Natural killer cell (primary cell): ENCODE measurements at places on chromosomes 16 and 17. TPM values are rescaled to one million over a fixed set of nuclear protein-coding genes. Genes with fewer than 3 reads are reported as not detected.

DNA sequence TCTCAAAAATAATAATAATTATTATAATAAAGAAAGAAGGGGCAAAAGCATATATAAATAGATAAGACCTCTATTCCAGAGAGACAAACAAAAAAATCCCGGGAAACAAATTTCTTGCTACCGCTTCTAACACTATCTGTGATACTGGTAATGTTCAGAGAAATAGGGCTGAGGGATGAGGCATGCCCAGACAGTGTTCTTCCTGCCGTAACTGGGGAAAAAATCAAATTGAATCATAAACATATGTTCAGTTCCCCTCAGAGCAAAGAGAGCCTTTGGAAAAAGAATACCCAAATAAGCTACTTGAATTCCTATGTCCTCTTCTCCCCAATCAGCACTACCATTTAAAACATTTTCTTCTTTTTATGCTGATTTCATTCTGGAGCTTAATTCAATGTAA is 688.0 kb downstream of the KCNJ2 start:
- H3K27ac ChIP-seq, result no peak overlapping the region
- no peak for DNase-seq
- H3K36me3 ChIP-seq, result no peaks in the 10 kb centered on the region
- no peaks in the 10 kb centered on the region for H3K27me3 ChIP-seq

DNA sequence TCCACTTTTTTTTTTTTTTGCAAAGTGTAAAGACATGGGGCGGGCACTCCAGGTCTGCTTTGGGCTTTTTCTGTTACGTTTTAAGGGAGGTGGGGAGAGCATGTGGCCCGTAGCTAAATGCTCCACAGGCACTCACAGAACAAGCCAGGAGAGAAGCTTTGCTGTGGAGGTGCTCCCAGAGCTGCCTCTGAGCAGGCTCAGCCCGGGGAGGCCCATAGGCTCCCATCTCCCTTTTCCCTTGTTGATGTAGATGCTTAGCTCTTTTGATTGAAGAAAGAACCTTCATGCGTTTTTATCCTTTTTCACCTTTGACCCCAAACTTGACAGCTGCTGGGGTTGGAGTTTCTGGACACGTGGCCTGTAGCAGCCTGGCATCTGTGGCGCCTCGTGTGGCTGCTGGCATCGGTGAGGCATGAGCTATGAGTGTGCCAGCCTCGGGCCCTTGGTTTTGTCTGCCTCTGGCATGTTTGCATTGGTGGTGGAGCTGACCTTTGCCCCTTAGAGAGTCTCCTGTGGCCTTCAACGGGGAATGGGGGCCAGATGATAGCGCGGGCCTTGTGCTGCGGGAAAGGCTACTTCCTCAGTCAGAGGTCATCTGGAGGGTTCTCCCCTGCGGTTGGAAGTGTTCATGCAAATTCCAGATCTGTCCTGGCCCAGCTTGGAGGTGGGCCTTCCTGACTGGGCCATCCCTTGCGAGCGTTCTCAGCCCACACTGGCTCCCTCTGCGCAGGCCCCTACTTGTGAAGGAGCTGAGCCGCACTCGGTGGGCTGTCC is 20.0 kb upstream of the IL17C start:
- peak overlapping the region; percentile 93 for H3K27ac ChIP-seq
- no peak overlapping the region for H3K4me3 ChIP-seq
- H3K36me3 ChIP-seq, result peaks cover 24% of the 10 kb centered on the region
- H3K4me1 ChIP-seq, result peaks cover 47% of the 10 kb centered on the region
- DNase-seq, result no peak

GRCh38 chr16:65012357-65012756 is 109.5 kb downstream of the CDH11 start:
- no peaks in the 10 kb centered on the region for H3K27me3 ChIP-seq
- no peak overlapping the region for H3K4me3 ChIP-seq
- H3K36me3 ChIP-seq, result no peaks in the 10 kb centered on the region
- no peak for DNase-seq

DNA sequence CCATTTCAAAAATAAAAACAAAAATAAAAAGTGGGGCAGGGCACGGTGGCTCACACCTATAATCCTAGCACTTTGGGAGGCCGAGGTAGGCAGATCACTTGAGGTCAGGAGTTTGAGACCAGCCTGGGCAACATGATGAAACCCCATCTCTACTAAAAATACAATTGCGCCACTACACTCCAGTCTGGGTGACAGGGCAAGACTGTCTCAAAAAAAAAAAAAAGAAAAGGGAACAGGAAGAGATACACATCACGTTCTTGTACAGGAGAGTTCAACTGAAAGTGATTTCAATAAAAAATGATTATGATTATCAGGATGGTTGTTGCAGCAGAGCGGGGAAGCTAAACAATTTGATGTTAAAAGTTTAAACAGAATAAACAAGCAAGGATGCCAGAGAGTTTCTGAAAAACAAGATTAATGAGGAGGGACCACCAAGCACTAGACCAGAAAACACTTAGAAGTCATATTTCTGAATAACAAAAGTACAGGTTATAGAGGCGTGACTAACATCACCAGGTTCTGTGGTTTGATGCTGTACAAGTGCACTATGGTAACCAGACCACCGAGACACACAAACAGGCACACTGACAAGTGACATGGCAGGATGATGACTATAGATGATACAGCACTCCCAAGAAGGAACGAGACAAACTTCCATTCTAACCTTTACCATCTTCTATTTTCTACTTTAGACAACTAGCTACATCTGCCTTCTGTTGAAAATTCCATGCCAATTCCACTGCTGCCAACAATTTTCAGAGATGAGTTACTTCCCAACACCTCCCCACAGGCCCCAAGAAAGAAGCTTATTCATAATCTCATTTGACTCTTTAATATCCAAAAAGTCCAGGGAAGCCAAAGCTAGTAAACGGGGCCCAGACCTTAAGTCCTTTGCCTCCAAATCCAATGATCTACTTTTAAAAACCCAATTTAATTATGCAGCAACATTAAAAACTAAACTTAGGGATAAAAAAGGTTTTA is 11.8 kb downstream of the DNAJA2 start:
- no peak overlapping the region for H3K4me3 ChIP-seq
- DNase-seq, result peak; percentile 57
- H3K27me3 ChIP-seq, result no peaks in the 10 kb centered on the region
- peaks cover 80% of the 10 kb centered on the region for H3K36me3 ChIP-seq

DNA sequence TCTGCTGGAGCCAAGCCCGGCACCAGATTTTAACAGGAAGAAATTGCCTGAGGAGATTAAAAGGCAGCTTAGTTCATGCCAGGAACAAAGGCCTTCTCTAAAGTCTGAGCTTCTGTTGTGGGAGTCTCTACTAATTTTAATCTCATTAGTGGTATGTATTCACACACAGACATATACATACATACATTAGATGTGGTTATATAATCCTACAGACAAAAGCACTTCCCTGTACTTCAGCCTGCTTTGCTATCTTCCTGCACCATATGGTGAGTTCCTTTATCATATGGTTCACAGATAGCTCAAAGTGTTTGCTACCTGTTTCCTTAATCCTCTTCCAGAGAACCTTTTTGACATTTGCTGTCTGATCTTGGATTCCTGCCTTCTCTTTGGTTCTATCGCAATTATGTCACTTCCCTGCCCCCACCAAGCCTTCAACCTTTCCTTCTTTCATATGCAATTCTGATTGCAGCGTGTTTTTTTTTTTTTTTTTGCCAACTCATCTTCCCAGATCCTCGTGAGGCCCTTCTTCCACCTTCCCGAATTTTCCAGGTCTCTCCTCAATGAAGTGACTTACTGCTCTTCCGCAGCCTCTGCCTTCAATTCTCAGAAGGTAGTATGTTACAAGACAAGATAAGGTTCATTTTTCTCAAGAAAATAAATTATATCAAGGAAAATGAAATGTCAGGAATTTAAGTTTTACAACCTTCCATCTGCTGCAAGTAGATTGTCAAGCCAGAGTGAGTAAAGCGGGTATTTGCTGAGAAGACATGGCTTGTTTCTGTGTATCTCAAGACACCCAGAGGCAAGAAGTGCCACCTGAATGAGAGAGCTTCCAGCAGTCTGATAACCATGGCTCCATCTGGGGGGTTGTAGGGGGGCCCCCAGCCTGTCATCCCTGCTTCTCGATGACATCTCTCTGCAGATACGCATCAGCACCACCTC is 120.2 kb upstream of the CACNG3 start:
- no peaks in the 10 kb centered on the region for H3K4me1 ChIP-seq
- H3K36me3 ChIP-seq, result peaks cover 24% of the 10 kb centered on the region
- H3K27ac ChIP-seq, result no peak overlapping the region
- H3K27me3 ChIP-seq, result no peaks in the 10 kb centered on the region
- DNase-seq, result no peak

Gene G6PC1
- total RNA-seq, result not detected

Gene ADAM11
- 0.28 TPM for total RNA-seq

Gene GUCY2D
- not detected for total RNA-seq

Gene GDPD1
- total RNA-seq, result 5.3 TPM

Gene DRC3
- 0.26 TPM for total RNA-seq
